ENCODE measurements at places on chromosomes 12 and 14.

- no peak for DNase-seq
These were observed 323.3 kb downstream of the CCER1 start for GRCh38 chr12:90631591-90632212.

- no peak for DNase-seq
These were observed 977.9 kb downstream of the TMTC2 start for GRCh38 chr12:83664650-83665049.

DNA sequence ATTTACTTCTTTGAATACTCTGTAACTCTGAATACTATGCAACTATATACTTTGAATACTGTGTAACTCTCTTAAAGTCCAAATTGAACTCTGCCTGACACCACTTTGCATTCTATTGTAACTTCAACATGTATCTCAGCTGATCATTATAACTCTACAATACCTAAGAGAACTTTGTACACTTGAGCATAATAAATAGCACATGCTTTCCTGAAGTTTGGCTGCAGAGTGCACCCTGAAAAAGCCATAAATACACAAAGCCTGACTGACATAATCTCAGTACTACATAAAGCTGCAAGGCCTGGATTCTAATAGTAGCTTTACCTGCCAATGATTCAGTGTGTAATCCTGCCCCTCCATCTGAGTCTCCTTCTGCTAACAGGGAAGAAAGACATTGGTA lies 21.3 kb upstream of the COX16 start:
- no peak for DNase-seq

GRCh38 chr14:64855721-64856528 lies 23.8 kb downstream of the SPTB start:
- no peak for DNase-seq

DNA sequence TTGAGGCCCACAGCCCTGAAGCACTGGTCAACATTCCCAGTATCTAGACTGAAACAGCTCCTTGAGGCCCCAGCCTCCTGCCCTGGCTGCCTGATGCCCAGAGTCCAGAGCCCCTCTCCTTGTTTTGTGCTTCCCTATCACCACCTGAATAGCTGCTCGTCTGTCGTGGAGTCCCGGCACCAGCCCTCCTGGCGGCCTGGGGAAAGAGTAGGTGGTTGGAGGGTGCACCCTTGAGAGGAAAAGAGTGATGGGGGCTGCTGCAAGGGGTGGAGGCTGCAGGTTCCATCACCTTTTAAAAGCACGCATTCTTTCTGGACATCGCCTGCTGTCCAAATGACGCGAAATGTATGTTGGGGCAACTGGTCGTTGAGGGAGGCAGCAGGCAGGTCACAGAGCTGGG lies 3.2 kb downstream of the RABGGTA start:
- DNase-seq: no peak

DNA sequence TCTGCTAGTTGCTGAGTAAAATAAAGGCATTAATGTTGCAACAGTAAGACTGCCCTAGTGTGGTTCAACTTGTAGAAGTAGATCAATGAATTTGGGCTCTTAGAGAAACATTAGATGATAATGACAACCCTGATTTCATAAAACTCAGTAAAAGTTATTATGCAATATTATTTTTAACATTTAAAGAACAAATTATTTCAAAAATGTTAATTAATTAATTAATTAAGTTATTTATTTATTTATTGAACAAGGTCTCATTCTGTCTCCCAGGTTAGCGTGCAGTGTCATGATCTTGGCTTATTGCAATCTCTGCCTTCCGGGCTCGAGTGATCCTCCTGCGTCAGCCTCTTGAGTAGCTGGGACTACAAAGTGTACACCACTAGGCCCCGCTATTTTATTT lies 1016.4 kb downstream of the VRK1 start:
- no peak for DNase-seq

GRCh38 chr12:109292342-109292711 lies 16.8 kb downstream of the FOXN4 start:
- no peak for DNase-seq
